Naive thymus-derived CD8-positive, alpha-beta T cell (primary cell): ENCODE measurements at places on chromosomes 11 and 22.

DNA sequence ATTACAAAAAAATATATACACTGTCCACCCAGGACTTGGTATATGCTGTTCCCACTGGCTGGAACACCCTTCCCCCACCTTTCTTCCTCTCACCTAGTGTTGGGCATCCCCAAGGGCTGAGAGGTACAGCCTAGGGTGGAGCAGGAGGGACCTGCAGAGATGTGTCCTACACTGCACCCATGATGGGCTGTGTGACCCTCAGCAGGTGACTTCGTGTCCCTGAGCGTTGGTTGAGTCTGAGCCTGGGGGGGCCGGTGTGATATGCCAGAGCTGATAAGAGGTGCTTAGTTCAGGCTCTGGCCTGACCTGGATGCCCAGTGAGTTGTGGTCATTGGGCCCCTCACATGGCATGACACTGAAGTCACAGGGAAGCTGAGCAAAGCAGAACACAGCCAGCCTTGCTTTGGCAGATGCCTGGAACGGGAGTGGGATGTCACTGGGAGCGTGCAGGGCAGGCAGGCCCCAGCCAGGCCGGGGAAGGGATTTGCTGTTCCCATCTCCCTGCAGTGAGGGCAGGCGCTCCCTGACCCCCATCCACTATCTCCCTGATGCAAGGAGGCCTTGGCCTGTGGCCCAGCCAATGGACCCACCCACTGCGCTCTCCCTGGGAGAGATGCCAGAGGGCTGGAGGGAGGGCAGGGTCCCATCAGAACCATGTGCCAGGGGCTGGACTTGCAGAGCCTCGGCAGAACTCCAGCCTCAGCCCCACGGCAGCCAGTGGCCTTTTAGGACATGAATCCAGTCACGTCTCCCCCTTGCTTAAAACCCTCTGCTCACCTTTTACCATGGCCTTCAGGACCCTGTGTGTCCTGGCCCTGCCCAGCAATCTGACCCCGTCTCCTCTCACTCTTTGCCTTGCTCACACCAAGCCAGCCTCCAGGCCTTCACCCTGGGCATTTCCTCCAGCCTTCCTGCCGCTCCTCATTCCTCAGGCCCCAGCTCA lies 138.9 kb downstream of the MN1 start:
- no peaks in the 10 kb centered on the region for H3K4me1 ChIP-seq
- H3K4me3 ChIP-seq = no peak overlapping the region
- no peak for DNase-seq
- H3K27ac ChIP-seq = no peak overlapping the region

GRCh38 chr11:14669958-14670357 lies 26.4 kb downstream of the PDE3B start:
- H3K27me3 ChIP-seq = no peaks in the 10 kb centered on the region
- H3K36me3 ChIP-seq = peaks cover 61% of the 10 kb centered on the region
- H3K27ac ChIP-seq = peak overlapping the region; percentile 46
- H3K4me1 ChIP-seq = peaks cover 23% of the 10 kb centered on the region
- no peak overlapping the region for H3K4me3 ChIP-seq

DNA sequence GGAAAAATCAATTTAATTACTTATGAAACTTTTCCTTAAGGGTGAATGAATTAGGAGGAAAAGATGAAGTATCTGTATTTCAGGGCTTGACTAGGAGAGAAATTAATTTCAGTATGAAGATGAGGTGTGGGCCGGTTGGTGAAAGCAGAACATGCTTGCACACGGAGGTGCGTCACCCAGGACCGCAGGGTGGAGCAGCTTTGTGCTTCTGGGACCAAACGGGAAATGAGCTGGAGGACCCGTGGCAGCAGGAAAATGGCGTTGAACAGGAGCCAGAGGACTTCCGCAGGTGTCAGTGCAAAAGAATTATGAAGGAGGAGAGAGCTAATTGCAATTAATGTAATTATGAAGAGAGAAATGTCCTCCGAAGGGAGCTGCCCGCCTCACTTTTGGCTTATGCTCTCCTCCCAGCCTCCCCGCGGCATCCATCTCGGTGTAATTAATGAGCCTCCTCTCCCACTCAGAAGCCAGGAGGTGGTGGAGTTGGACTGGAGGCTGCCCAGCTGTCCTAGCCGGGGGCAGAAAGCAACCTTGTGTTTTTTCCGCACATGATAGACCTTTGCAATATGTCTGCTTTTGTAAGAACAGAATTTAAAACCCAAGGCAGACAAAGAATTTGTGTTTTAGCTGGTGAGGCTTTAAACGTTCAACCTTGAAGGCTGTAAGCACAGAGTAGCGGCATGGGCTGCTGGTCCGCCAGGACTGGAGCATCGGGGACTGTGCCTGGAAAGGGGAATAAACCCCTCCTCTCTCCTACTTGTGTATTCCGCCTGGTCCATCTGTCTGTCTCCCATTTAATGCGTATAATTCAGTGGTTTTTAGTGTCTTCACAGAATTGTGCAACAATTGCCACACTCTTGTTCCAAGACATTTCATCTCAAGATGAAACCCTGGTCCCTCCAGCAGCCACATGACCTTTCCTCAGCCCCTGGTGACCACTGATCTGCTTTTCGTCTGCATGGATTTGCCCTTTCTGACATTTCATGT lies 180.6 kb downstream of the TBC1D22A start:
- peak overlapping the region; percentile 85 for H3K27ac ChIP-seq
- H3K27me3 ChIP-seq = no peaks in the 10 kb centered on the region
- peaks cover 39% of the 10 kb centered on the region for H3K36me3 ChIP-seq
- DNase-seq = no peak

- H3K27me3 ChIP-seq = no peaks in the 10 kb centered on the region
- DNase-seq = no peak
- peaks cover 4% of the 10 kb centered on the region for H3K36me3 ChIP-seq
- no peak overlapping the region for H3K27ac ChIP-seq
These were observed 923.3 kb downstream of the KCNA4 start for GRCh38 chr11:29093416-29094120.

- no peaks in the 10 kb centered on the region for H3K4me1 ChIP-seq
- no peak overlapping the region for H3K27ac ChIP-seq
- H3K36me3 ChIP-seq = peaks cover 2% of the 10 kb centered on the region
- no peak overlapping the region for H3K4me3 ChIP-seq
These were observed 87.2 kb downstream of the CCDC81 start for GRCh38 chr11:86461892-86462291.

GRCh38 chr11:33557201-33557600 lies 143.4 kb downstream of the C11orf91 start:
- no peak overlapping the region for H3K27ac ChIP-seq
- peaks cover 28% of the 10 kb centered on the region for H3K27me3 ChIP-seq
- H3K4me1 ChIP-seq = no peaks in the 10 kb centered on the region
- no peaks in the 10 kb centered on the region for H3K36me3 ChIP-seq

DNA sequence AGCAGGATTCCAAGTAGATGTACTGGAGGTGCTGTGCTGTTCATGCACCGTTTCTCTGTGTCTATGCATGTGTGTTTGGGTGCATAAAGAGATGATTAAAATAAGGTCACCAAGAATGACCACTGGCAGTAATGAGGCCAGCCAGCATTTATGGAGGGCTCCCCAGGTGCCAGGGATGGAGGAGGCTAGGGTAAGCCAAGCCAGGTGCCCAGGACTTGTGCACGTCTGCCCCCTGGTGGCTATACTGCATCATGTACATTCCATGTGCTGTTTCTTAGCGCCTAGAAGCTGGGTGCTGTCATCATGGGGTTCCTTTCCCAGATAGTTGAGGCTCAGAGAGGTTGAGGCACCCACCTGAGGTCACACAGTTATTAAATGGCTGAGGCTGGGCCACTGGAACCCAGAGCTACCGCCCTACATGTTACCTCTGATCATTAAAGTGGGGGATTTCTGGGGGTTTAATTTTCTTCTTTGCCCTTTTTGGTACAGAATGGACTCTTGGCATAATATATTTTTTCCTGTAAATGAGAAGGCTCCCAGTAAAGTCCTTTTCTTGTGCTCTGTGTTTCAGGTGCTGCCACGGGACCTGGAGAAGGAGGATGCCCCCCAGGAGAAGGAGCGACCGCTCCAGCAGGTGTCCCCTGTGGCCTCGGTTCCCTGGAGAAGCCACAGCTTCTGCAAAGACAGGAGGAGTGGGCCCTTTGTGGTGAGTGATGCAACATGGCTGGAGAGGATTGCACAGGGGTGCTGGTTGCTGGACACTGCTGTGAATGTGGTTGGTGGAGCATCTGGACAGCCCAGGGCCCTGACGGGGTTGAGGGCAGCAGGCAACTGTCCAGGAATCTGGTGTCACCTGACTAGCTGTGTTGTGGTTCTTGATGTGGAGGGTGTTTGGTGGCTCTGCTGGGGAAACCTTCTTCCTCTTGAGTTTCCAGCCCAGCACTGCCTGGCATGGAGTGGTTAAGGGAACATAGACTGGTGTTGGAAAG lies 96.4 kb downstream of the KIAA1671 start:
- H3K36me3 ChIP-seq = peaks cover 10% of the 10 kb centered on the region
- no peaks in the 10 kb centered on the region for H3K4me1 ChIP-seq
- peak; percentile 69 for DNase-seq
- H3K4me3 ChIP-seq = no peak overlapping the region
- peaks cover 5% of the 10 kb centered on the region for H3K27me3 ChIP-seq
- peak overlapping the region; percentile 45 for H3K27ac ChIP-seq

DNA sequence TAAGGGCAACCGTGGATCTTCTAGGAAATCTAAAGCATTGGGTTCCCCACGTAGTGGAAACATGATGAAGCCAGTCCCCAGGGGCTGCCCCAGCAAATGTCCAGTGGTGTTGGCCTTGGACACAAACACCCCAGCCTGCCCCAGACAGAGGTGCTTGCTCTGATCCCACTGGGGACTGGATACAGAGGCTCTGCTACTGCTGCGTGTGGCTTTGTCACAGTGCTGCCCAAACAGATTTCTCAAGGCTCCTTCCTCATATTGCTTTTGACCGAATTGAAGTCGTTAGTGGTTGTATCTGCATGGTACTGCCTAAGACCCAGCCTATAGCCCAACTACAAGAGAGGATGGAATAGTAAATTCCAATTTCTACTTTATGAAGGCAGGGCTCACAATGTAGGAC lies 40.1 kb upstream of the CD44 start:
- no peak overlapping the region for H3K27ac ChIP-seq
- no peak for DNase-seq
- no peaks in the 10 kb centered on the region for H3K36me3 ChIP-seq
- H3K27me3 ChIP-seq = no peaks in the 10 kb centered on the region
- H3K4me1 ChIP-seq = peaks cover 12% of the 10 kb centered on the region

DNA sequence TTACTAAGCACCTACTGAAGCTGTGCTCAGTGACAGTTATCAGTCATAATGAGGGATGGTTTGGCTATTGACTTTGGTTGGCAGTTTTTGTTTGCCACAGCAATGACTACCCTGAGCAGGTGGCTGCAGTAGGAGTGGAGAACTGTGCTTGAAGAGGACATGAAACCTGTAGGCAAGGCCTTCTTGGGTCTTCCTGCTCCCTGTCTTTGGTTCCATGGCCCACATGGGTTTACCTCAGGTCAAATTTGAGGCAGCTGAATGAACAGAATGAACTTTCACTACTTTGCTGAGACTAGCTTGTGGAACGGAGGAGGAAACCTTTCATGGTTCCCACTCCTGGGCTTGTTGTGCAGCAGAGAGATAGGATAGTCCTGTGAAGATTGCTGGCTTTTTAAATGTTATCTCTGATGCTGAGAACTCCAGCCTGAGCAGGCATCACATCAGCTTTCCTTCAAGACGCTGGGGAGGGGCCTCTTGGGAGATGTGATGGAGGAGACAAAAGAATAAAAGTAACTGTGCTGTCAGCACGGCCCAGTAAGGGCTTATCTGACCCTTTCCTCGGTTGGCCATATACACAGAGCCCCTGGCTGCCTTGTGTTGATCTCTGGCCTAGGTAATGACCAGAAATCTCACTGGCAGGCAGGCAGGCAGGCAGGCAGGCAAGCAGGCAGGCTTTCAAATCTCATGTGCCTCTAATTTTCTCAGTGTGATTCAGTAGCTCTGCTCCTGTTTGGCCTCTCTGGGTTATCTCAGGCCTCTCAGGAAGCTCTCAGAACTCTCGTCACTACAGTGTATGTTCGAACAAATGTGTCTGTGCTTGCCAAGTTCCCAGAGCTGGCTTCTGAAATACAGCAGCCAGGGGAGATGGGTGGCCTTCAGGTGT lies 12.0 kb downstream of the STIM1 start:
- H3K27me3 ChIP-seq = no peaks in the 10 kb centered on the region
- peak overlapping the region; percentile 68 for H3K4me3 ChIP-seq
- peak overlapping the region; percentile 90 for H3K27ac ChIP-seq
- no peaks in the 10 kb centered on the region for H3K36me3 ChIP-seq
- peak; percentile 46 for DNase-seq

- H3K36me3 ChIP-seq = peaks cover 9% of the 10 kb centered on the region
- DNase-seq = no peak
- no peak overlapping the region for H3K27ac ChIP-seq
- no peaks in the 10 kb centered on the region for H3K27me3 ChIP-seq
These were observed 67.6 kb downstream of the NCAPD3 start for GRCh38 chr11:134155946-134156865.

DNA sequence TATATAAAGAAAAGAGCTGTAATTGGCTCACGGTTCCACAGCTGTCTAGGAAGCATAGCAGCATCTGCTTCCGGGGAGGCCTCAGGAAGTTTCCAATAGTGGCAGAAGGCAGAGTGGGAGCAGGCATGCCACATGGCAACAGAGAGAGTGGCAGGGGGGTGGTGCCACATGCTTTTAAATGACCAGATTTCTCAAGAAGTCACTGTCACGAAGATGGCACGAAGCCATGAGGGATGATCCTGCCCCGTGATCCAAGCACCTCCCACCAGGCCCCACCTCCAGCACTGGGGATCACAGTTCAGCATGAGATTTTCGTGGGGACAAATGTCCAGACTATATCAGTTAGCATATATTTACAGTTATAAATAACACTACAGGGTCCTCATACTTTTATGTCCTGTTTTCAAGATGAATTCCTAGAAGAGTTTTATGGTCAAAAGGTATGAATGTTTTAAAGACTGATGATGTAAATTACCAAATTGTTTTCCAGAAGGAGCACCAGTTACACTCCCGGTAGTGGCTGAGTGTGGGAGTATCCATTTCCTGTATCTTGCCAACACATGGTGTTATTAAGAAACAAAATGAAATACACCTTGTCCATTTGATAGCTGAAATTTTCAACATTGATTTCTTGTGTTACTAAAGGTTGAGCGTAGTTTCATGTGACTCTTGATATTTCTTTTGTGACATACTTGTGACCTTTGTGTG lies 19.2 kb downstream of the FAM118A start:
- peak overlapping the region; percentile 86 for H3K27ac ChIP-seq
- peaks cover 32% of the 10 kb centered on the region for H3K4me1 ChIP-seq
- no peaks in the 10 kb centered on the region for H3K36me3 ChIP-seq
- no peak overlapping the region for H3K4me3 ChIP-seq

- H3K27ac ChIP-seq = no peak overlapping the region
- H3K27me3 ChIP-seq = peaks cover 18% of the 10 kb centered on the region
- no peak overlapping the region for H3K4me3 ChIP-seq
These were observed 61.9 kb upstream of the CSNK2A3 start for GRCh38 chr11:11414996-11415395.

- no peaks in the 10 kb centered on the region for H3K4me1 ChIP-seq
- H3K36me3 ChIP-seq = no peaks in the 10 kb centered on the region
- H3K27me3 ChIP-seq = no peaks in the 10 kb centered on the region
- no peak overlapping the region for H3K4me3 ChIP-seq
These were observed 734.3 kb upstream of the ARHGAP42 start for GRCh38 chr11:99952816-99953215.

- no peak for DNase-seq
- H3K4me1 ChIP-seq = peaks cover 78% of the 10 kb centered on the region
These were observed 9.2 kb downstream of the RHOG start for GRCh38 chr11:3831378-3832239.
